ENCODE measurements at places on chromosomes 13 and 19. TPM values are rescaled to one million over a fixed set of nuclear protein-coding genes. Genes with fewer than 3 reads are reported as not detected.
A peak's percentile ranks its signal among the peaks of the same experiment; 100 is the strongest.

DNA sequence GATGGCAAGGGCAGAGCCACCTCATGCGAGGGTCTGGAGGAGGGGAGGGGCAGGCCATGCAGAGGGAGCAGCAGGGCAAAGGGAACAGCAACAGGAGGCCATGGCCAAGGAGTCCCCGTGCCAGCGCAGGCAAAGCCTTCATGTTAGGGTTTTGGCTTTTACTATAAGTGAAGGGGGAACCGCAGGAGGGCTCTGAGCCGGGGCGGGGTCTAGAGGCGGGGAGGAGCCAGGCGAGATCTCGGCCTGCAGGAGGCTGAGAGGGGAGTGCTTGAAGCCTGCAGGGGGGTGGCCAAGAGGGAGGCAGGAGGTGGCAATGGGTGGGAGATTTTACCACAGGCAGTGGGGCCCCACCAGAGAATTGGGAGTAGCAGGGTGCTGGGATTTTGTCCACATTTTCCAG lies 6.3 kb downstream of the ARHGAP33 start:
- no peak for DNase-seq

The ACER1 gene
- total RNA-seq: 1.5 TPM

The SLC7A9 gene
- total RNA-seq: not detected

The UBE2L5 gene
- not detected for total RNA-seq

DNA sequence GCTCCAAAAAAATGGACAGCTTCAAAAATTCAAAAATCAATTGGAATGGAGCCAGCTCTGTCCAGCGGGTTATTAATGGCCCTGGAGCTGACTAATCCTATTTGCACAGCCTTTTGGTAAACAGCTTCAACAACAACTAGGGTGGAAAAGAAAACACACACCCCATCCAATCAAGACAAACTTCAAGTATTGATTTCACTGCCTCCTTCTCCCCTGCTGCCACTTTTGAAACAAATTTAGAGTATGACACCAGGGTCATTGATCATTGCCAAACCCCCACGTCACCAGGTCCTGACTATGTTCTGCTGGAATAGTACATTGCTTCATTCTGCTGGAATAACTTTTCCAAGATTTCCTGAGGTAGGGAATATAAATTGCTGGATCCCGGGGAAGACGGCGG lies 56.8 kb upstream of the GTF3A start:
- no peak for DNase-seq

The KIR3DL2 gene
- total RNA-seq: 0.92 TPM

The FXYD1 gene
- 1.8 TPM for total RNA-seq

GRCh38 chr13:65260946-65261891 lies 1968.9 kb downstream of the PCDH9 start:
- DNase-seq: no peak

DNA sequence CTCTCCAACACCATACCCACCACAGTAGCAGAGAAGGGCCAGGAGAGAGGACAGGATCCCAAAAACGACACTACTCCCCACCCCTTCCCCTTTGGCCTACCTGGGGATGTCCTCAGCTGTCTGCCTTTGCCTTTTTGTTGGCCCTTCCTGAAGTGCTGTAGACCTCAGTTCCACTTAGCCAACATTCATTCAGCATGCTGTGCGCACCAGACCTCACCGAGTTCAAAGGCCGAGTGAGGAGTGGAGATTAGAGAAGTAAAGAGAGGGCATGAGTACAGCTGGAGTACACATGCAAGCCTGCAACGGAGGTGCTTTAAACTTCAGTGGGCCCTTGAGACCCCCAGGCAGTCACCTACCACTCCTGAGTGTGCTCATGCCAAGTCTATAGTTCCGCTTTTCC lies 99.0 kb downstream of the TEX26 start:
- no peak for DNase-seq

GRCh38 chr13:39767791-39768517 lies 112.5 kb downstream of the COG6 start:
- DNase-seq: no peak

The CEACAM4 gene
- 0.92 TPM for total RNA-seq

- no peak for DNase-seq
These were observed 74.9 kb upstream of the KCTD15 start for GRCh38 chr19:33721735-33722297.

DNA sequence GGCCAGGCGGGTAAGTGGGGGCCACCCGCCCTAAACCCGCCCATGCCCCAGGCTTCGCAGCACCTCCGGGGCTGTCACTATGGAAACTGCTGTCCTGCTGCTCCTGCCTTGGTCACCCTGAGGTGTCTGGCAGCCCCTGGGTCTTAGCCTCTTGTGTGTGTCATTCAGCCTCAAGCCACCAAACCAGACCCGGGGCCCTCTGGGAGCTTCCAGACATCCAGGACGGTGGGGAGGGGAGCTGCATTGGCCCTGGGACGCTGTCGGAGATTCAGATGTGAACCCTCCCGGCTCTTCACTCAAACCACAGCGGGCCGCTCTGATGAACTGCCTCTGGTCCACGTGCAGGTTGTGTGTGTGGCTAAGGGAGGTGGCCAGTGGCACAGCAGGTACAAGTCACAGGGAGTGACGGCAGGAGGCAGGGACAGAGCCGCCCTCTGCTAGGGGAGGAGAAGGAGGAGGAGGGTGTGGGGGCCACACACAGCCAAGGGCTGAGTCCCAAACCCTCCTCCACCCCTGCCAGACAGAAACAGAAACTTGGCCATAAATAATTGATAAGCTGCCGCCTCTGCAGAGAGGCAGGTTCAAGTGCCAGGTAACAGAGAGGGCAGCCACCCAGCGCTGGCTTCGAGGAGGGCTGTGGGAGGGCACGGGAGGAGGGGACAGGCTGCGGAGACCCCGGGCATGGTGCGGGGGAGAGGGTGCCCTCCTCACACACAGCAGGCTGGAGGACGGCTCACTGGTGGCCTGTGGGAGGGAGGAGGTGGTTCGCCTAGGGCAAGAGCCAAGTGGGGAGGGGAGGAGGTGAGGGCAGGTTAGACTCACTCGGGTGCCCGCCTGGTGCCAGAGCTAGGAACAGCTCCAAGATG lies 8.0 kb downstream of the NANOS3 start:
- DNase-seq: no peak

The ZNF625 gene
- total RNA-seq: 1.4 TPM

The ERICH4 gene
- total RNA-seq: not detected

The KIR2DL1 gene
- not detected for total RNA-seq

The ZSWIM4 gene
- 4.2 TPM for total RNA-seq

GRCh38 chr13:109425821-109426689 lies 360.3 kb downstream of the IRS2 start:
- no peak for DNase-seq

The KPTN gene
- total RNA-seq: 3.5 TPM

- DNase-seq: no peak
These were observed 67.2 kb downstream of the UQCRFS1 start for GRCh38 chr19:29145756-29146155.

The B3GNT8 gene
- 4.8 TPM for total RNA-seq

The SMIM44 gene
- not detected for total RNA-seq

The NLRP11 gene
- total RNA-seq: not detected

The PCDH9 gene
- total RNA-seq: 0.67 TPM

GRCh38 chr13:51275101-51275500 lies 52.9 kb downstream of the FAM124A start:
- no peak for DNase-seq

GRCh38 chr13:72851678-72852014 lies 69.7 kb downstream of the PIBF1 start:
- no peak for DNase-seq

The CGB2 gene
- total RNA-seq: not detected

DNA sequence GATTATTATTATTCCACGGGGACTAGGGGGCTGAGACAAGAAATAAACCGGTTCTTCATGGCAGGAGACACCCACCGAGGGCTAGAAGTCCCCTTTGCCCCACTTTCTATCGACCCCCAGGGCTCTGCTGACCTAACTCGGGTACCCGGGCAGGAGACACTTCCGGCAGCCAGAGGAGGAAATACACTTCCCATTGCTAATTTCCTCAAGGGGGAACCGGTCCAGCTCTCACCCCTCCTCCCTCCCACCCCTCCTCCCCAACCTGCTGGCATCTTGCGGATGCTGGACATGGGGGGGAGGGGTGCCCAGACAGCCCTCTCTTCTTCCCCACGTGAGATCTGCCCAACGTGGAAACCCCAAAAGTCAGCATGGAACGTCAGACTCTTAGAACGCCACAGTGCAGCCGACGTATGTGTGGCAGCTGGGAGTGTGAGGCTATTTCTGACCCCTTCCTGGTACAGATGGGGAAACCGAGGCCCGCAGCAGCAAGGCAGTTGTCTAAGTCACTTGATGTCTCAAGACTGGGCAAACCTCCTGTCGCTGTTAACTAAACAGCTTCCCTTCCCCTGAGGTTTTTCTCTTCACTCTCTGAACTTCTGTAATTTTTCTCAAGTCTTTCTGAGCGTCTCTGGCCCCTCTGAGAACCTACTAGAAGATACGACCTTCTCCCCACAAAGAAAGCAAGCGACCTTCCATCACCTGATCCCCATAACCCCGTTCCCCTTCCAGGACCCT lies 3.6 kb downstream of the GPR4 start:
- no peak for DNase-seq

DNA sequence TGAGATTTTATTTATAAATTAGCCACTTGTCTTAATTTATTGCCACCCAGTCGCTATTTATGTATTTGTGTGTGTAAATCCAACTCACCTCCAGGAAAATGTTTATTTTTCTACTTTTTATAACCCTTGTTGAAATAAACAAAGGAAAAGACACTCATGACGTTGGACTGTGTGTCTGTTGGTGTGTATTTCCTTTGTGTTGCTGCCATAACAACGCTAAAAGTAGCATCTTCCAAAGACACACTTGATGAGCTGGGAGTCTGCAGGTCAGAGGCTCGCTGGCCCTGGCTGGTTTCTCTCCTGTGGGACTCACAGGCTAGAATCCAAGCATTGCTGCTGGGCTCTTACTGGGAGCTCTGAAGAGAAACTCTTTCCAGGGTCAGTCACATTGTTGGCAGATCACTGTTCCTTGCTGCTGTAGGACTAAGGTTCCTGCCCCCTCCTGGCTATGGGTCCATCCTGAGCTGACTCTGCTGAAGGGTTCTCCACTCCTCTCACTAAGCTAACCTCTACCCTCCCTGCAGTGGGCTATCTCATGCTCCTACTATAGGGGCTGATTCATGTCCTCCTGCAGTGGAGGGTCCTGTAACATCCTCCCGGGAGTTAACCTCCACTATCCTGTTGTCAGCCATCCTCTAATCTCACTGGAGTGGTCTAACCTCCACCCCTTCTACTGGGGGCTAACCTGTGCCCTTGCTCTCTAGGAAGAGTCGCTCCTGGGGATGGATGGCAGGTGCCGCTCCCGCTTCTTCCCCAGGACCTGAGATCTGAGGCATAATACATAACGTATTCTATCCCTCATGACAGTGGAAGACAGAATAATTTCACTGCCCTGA lies 2.1 kb downstream of the IFNL2 start:
- no peak for DNase-seq

The URAD gene
- not detected for total RNA-seq

- DNase-seq: no peak
These were observed 89.7 kb upstream of the SIAH3 start for GRCh38 chr13:45941261-45941660.

- no peak for DNase-seq
These were observed 37.8 kb upstream of the POP4 start for GRCh38 chr19:29568036-29569025.

GRCh38 chr19:797528-798414 lies 519 bp downstream of the PTBP1 start:
- DNase-seq: peak; percentile 85

DNA sequence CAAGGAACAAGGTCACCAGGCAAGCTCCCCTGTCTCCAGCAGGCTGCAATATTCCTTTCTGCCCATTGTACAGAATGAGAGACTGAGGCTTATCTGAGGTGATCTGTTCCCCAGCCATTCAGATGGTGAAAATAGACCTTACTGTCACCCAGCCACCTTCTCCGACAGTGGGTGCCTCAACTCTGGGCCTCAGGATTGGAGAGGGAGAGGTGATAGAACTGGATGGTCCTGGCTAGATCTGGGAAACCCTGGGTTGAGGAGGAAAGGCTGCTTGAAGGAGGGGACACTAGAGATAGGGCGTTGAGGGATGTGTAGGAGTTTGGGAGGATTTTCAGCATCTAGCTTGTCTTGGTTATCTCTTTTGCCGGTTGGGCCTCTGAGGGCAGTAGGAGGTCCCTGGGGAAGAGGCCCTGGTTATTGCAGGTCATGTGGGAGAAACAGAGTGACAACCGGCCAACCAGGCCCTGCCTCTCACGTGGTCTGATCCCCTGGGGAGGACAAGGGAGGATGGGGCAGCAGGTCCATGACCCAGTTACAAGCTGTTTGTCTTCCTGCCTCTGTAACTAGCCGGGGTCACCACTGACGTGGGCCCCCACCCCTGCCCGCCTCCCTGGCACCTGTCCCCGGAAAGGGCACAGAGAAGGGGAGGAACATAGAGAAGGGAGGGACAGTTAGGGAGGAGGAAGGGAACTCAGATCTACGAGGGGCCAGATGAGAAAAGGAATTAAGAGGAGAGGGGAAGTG lies 8.2 kb downstream of the NFIC start:
- no peak for DNase-seq

- DNase-seq: no peak
These were observed 87.9 kb downstream of the URI1 start for GRCh38 chr19:30029721-30030510.

- no peak for DNase-seq
These were observed 955.6 kb downstream of the UQCRFS1 start for GRCh38 chr19:28257396-28257795.

The ZNF536 gene
- not detected for total RNA-seq

The OR7C1 gene
- not detected for total RNA-seq

The MISP gene
- not detected for total RNA-seq

DNA sequence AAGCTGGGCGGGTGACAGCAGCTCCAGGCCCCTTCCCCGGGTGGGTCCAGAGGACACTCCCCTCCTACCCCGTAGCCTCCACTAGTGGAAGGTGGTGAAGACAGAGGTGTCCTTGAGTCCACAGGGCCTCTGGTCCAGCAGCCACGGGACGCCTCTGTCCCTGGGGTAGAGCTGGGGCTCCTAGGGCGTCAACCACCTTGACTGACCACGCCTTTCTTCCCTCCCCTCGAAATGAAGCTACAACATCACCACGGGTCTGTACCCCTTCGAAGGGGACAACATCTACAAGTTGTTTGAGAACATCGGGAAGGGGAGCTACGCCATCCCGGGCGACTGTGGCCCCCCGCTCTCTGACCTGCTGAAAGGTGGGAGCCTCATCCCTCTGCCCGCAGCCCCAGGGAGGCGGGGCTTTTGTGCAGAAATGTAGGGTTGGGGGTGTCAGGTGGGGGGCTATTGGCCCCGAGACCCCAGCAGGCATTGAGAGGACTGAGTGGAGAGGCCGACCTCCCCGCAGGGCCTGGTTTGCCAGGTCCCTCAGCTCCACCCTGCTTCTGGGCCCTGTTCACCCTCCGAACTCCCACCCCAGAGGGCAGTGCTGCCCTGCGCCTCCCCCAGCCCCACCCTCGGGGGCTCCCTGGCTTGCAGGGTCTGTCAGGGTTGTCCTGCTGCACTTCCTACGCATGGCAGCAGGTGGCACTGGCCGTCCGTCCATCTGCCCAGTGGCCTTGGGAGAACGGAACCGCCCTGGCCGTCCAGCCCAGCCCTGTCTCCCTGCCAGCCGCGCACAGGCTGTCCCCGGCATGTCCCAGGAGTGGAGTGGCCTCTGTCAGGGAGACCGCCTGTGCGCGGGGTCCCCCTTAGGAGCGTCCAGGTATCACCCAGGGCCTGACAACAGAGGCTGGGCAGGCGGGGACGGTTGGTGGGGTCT lies 15.7 kb downstream of the STK11 start:
- no peak for DNase-seq

GRCh38 chr19:18160971-18161635 lies 8.1 kb downstream of the PIK3R2 start:
- peak; percentile 79 for DNase-seq

The ZNF83 gene
- total RNA-seq: 61.1 TPM

The YJEFN3 gene
- total RNA-seq: 3.0 TPM

The MCEMP1 gene
- 0.68 TPM for total RNA-seq

Measured in T-helper 17 cell (primary cell).